Activated naive CD8-positive, alpha-beta T cell treated with anti-CD3 and anti-CD28 coated beads for 36 hours (primary cell): ENCODE measurements at places on chromosomes 1 and 21. TPM values are rescaled to one million over a fixed set of nuclear protein-coding genes. Genes with fewer than 3 reads are reported as not detected.

ANXA9 gene
- not detected for total RNA-seq

SCCPDH gene
- total RNA-seq: 45.8 TPM

VAV3 gene
- total RNA-seq: 4.6 TPM

HEYL gene
- total RNA-seq: 0.26 TPM

LMOD1 gene
- total RNA-seq: not detected

- no peak for DNase-seq
Measured at GRCh38 chr1:198620218-198620617, 18.6 kb upstream of the PTPRC start.
